NCI-H2227 treated with DMSO at 0.1 percent for 48 hours (cell line): ENCODE measurements at places on chromosomes 7 and 10.
A peak's percentile ranks its signal among the peaks of the same experiment; 100 is the strongest.

DNA sequence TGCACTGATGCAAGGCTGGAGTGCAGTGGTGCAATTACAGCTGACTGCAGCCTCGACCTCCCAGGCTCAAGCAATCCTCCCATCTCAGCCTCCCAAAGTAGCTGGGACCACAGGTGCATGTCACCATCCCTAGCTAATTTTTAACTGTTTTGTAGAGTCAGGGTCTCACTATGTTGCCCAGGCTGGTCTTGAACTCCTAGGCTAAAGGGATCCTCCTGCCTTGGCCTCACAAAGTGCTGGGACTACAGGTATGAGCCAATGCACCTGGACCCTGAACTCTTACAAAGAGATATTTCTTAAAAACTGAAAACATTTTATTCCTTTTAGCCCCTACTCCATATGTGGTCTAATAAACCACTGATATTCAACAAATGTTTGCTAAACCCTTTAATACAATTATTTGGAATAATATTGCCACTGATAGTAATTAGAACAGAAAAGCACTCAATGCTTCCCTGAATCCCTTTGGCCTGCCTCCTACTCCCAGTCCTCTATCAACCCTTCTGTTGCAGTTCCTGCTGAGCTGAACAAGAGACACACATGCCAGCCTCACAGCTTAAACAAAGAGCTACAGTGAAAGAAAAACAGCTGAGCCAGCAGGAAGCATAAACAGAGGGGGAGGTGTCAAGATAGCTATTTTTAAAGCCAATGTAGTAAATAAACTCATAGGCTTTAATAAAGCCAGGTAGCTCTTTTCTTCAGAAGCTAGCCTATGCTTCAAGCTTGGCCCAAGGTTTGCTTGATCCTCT, 7.0 kb upstream of the GNAI1 start:
- peak; percentile 87 for DNase-seq

GRCh38 chr10:30827531-30828120, 198.1 kb upstream of the LYZL2 start:
- DNase-seq = no peak

GRCh38 chr10:13724484-13724883, 137.7 kb downstream of the PRPF18 start:
- DNase-seq = no peak

GRCh38 chr7:47356261-47356660, 225.7 kb downstream of the TNS3 start:
- no peak for DNase-seq

DNA sequence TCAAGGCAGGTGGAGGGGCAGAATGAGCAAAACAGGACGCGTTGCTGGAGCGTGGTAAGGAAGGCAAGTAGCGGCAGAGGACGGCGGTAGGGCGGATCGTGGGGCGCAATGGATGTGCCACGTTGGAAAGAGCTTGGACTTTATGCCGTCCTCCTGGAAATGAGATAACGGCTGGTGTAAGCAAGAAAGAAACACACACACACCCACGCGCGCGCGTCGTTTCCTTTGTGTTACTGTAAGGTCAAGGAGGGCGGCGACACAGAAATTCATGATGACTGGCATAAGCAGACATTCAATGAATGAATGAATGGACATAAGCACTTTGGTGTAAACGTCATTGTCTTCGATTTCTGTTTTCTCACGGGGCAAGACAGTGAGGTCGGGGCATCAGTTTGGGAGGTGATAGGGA, 683 bp upstream of the ENTPD7 start:
- no peak for DNase-seq

GRCh38 chr10:43339136-43339535, 32.3 kb upstream of the FXYD4 start:
- no peak for DNase-seq

DNA sequence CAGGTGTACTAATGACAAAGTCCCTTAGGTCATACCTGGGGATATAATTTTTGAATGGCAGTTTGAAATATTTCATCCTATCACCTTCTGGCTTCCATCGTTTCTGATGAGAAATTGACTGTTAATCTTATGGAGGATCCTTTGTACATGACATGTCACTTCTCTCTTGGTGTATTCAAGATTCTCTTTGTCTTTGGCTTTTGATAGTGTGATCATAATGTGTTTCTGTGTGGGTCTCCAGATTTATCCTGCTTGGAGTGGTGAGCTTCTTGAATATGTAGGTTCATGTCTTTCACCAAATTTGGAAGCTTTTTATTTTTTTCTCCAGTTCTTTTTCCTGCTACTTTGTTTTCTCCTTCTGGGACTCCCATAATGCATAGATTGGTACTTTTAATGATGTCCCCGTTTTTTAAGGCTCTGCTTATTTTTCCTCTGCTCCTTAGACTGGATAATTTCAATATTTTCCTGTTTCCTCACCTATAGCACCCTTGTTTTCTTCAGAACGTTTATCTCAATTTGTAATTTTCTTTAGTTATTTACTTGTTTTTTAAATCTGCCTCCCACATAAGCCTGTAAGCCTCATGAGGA, 4.4 kb downstream of the RBM33 start:
- no peak for DNase-seq

DNA sequence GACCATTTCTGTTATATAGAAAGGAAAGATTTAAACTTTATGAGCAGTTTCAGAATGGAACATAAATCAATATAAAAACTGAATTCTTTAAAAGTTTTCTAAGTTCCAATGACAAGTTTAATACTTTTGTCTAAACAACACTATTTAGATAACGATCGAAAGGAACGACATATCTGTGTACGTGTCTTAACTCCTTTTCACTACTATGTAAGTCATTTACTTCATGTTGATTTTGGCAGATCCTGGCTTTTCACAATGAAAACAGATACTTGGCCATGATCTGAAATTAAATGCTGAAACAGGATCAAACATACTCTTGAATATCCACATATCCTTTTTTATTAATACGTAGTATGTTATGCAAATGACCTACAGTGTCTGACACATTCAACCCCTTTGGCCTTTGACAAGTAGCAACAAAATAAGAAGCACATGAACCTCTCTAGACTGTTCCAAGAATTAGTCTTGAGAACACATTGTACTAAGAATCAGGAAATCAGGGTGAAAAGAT, 41.9 kb downstream of the RNLS start:
- DNase-seq = no peak

- peak; percentile 30 for DNase-seq
These were observed 18.8 kb downstream of the TMEM196 start for GRCh38 chr7:19754521-19755116.

DNA sequence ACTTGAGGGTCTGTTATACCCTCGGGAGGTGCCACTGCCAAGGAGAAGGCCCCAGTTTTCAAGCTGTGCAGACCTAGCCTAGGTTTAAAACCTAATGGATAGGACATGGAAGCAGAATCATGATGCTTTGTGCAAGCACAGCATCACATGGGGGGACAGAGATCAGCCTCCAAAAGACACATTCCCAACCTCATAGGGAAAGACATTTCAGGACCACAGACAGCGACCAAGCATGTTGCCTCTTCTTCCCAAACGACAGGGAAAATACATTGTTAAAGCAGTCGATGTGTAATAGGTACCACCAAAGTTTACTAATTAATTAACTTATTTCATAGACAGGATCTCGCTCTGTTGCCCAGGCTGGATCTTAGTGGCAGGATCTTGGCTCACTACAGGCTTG, 573.9 kb downstream of the TCERG1L start:
- DNase-seq = no peak

DNA sequence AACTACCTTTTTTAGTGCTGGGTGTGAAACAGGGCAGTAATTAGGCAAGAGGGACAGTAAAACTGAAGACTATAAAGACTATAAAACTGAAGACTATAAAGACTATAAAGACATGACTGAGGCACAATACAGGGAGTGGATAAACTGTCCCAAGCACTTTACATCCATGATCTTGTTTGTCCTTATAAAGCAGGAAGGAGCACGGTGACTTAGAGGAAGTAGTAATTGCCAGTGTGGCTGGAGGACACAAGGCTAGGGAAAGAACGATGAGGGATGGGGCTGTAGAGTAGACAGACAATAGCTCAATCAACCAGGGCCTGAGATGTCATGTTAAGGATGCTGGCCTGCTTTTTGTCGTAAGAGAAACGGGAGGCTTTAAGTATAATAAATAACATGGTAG, 26.0 kb downstream of the DNAJC12 start:
- peak; percentile 7 for DNase-seq

DNA sequence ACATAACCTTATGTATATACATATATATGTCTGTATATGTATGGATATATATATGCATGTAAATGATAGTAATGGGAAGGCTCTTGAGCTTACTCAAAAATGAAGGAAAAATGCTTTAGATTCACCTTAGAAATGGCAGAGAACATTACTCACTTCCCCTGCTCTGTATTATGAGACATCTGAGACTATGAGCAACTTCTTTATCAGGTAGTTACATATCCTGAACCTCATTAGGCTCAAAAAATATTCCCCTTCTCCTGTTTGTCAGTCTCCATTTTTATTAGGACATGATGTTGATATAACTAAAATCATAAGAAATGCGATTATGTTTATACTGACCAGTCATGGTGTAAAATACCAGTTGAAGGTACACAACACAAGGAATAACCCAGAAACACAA, 800.1 kb upstream of the ZWINT start:
- DNase-seq = no peak

DNA sequence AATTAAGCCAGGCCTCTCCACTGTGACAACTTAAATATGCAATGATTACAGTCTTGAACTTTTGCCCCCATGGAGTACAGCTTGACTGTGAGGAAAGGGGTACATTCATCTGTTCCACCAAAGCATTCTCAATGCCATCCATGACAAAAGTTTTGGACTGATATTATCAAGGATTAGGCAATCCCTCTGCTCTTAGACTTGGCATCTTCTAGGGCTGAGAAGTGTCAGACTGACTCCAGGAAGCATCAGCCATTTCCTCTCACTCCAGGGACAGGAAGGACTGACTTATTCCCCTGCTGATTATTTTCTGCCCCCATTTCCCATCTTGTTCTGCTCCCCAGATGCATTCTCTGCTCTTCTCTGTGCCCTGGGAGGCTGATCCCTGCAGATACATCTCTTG, 69.7 kb downstream of the ZNF365 start:
- DNase-seq = no peak

- DNase-seq = no peak
These were observed 396.5 kb upstream of the VWC2 start for GRCh38 chr7:49376817-49377375.

- DNase-seq = no peak
These were observed 92.0 kb upstream of the CDC14C start for GRCh38 chr7:48832303-48832845.

- DNase-seq = peak; percentile 54
These were observed 23.6 kb upstream of the SRI start for GRCh38 chr7:88243345-88243909.

DNA sequence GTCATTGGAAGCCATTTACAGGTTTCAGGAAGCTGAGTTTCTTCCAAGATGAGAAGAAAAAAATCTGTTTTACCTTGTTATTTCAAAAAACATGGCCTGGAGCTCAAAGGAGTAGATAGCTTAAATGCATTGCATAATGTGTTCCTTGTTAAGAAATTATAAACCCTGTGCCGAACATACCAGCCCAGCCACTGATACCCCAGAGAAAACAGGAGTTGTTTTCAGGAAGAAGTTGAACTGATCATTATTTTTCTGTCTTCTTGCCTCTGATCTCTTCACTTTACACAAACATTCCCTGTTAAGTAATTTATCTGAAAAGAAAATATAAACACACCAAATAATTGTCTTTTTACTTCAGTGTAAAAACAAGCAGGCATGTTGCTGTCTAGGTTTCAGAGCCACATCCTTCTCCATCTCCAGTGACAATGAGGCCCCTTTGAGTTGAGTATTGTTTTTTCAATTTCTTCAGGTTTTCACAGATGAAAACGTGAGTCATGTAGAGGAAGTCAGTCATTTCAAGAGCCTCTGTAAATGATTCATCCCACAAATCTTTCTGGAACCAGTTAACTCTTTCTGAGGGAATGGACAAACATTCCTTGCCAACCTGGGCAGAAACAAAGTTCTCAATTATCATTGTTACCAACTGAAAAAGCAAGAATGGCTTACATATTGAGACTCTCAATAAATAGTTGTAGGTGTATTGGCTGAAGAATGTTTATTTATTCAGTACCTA, 244.2 kb downstream of the IPMK start:
- DNase-seq = no peak

DNA sequence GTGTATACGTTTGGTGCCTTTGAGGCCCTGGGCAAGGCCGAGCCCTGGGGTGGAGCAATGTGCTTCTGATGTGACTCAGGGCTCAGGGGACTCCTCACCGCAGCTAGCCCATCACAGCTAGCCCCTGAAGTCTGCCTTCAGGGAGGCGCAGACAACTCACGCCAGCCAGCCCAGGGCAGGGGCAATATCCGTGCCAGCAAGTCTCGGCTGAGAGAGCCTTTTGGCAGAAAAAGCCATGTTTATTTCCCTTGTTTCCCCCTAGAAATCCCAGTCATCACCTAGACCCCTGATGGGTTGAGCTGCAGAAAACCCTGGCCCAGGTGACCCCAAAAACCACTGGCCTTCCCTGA, 90.4 kb downstream of the CHST15 start:
- no peak for DNase-seq

GRCh38 chr7:70678621-70679251, 453.2 kb upstream of the GALNT17 start:
- no peak for DNase-seq

DNA sequence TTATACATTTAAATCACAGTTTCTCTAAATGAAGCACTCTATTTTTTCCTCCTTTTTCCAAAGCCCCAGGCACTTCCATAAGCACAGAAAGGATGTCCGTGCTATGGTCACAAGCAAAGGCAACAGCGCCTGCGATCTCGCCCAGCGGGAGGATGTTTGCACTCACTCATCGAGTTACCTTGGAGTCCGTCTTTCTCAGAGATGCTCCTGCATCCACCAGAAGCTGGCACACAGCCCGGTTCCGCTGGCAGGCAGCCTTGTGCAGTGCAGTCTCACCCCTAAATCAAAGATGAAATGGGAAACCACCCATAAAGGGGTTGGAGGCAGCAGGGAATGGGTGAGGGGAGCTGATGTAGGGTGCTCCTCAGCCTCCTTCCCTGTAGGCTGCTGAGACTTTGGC, 51.9 kb upstream of the PTN start:
- DNase-seq = no peak

- no peak for DNase-seq
These were observed 21.0 kb upstream of the FRAT2 start for GRCh38 chr10:97355571-97355975.

- DNase-seq = no peak
These were observed 49.9 kb downstream of the NRCAM start for GRCh38 chr7:108406222-108406890.

GRCh38 chr10:24456322-24456721, 247.4 kb downstream of the KIAA1217 start:
- DNase-seq = no peak

DNA sequence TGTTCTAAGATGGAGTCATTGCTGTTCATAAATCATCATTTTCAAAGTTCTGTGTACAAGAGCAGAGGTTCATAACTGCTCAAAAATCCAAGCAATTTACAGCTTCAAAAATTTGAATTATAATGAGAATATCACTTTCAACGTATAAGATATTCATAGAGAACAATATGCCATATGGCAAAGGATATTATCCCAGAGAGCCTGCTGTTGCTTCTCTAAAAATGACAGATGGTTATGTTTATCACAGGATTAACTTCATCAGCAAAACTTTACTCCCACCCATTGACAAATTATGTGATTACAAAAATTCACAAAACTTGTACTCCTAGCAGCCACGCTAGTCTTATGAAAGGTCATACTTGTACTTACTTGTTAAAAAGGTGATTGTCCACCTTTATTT, 105.1 kb downstream of the PIP4K2A start:
- no peak for DNase-seq
